ENCODE measurements at places on chromosomes 5 and 9.

- peak; percentile 73 for DNase-seq
Measured at GRCh38 chr9:33415501-33416038, 13.2 kb upstream of the AQP7 start.

DNA sequence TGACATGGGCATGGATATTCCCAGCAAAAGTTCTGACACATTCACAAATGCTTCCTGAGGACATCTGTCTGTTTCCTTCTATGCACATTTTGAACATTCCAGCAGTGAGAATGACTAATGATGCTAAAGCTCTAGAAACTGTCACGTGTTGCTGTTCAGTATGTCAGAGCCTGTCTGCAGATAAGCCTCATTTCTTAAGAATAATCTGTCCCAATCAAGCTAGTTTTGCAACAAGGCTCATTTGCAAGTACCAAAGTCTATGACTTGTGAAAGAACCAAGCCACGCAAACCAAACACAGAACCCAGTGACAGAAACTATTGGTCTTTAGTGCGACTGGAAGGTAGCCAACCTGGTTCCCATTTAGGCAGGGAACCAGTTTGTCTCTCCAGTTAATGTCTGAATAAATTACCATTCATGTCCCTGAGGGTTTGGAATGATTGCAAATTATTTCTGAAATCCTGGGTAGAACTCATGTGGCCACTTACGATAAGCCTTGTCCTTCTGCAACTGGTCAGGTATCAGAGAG is 178.5 kb downstream of the C9orf152 start:
- DNase-seq = peak; percentile 96

DNA sequence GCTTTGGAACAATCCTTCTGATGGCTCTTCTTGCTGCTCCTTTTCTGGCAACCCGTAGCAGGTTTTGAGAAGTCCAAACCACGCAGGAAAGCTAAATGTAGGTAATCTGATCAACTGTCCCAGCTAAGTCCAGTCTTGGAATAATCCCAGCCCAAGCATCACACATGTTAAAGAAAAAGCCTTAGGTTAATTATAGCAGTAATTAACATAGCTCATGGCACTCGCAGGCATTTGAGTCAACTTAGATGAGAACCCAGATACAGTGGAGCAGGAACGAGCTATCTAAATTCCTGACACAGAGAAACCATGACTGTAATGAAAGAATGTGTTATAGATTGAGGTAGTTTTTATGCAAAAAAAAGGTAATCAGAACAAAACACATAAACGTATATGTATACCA is 844.8 kb downstream of the CDH9 start:
- no peak for DNase-seq

DNA sequence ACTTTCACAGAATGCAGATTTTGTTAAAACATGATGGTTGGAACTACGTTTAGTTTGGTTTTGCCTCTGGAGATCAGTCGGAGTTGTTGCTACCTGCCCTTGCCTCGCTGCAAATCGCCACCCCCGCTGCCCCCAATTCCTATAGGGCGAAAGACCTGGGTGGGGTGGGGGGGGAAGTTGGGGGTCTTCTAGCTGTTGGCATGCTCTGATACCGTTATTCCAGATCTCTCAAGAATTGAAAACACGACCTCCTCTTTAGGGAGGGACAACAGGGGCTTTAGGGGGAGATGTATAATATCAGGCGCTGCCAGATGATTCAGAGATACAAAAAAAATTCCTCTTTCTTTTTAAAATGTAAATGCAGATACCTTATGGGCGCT is 36.4 kb upstream of the NFIB start:
- no peak for DNase-seq

DNA sequence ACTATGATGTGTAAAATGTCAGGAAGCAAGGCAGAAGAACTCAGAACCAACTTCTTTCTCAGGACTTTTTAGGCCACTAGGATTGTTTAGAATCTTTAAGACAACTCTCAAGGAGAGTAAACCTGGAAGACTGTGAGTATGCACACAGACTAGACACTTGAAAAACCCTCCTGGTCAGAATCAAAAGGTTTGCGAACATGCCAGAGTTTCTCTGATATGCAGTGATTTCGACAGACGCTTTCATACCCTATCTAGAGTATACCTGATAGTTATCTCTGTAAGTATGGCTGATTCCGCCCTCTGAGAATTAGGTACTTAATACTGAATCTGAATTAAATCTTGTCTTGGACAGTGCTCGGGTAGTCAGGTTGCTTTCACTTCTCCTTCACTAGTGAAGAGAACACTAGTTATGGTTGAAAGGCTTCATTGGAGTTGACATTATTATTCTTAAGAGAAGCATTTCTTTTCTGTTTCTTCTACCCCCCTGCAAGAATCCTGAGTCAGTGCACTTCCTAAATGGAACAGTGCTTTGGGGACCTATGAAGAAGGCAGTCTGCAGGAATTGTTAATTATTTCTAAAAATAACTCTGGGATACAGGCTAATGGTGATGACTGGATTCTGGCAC is 158.1 kb downstream of the HACD4 start:
- no peak for DNase-seq

- DNase-seq = no peak
Measured at GRCh38 chr9:78783743-78784142, 486.8 kb downstream of the PSAT1 start.

DNA sequence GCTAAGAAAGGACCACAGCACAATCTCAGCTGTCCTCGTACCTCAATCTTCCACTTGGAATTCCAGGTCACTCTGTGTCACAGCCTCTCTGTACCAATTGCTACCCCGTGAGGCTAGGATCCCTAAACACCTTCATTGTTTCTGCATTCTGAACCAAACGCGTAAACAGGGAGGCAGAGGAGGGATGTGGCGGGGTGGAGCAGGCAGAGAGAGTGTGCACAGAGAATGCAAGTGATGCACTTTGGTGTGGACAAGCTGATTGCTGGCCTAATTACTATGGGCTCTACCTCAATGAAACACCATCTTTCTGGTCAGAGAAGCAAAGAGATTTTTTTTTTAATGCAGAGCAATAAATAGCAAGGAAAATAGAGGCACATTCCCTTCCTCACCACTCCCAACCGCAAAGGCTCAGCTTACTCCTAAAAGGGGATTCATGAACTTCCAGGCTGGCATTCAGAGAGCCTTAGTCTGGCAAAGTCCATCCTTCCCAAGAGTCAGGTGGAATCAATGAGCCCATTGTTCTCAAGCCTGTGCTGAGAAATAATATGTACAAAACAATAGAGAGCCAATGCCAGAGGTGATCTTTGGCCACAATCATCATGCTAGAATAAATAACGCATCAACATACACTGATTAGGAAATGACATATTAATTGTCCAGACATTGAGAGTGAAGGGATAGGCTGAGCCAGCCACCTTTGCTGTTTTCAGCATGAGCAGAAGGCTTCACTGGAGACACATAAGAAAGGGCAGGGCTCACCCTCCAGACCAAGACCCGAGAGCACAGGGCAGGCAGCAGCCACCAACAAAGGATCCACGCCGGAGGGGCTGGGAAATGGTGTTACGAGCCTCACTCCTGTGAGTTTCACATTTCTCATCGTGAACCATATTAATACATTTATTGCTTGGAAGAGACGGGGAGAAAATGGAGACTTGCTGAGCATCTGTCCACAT is 278.8 kb downstream of the ENC1 start:
- no peak for DNase-seq

- no peak for DNase-seq
Measured at GRCh38 chr9:122723690-122724089, at the start of gene OR1L4. OR1L4 (plus strand) TSS chr9:122723990; CDS start chr9:122723990, 0 bp downstream.

DNA sequence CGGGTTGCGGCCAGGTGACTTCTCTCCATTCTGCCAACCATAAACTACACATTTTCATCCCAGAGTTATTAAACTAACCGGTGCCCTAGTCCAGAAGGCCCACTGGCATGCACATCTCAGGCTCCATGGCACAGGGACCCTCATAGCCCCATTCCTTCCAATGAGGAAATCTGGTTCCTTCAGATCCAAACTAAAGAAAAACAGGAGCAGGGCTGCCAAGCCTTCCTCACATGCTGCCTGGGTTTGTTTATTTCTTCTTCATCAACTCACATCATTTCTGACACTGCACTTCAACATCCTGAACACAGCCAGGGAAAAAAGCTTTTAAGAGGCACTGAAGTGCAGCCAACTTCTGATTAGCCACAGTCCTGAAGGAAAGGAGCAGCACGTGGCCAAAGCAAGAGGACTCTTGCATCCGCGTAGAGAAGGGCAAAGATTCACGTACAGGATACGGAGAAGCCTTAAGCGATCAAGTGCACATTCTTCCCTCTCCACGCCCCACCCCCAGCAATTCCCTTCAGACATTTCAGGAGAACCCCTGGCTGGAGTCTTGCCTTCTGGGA is 22.5 kb downstream of the LHFPL2 start:
- DNase-seq = no peak

GRCh38 chr5:35683466-35683865 is 65.8 kb downstream of the SPEF2 start:
- DNase-seq = no peak

DNA sequence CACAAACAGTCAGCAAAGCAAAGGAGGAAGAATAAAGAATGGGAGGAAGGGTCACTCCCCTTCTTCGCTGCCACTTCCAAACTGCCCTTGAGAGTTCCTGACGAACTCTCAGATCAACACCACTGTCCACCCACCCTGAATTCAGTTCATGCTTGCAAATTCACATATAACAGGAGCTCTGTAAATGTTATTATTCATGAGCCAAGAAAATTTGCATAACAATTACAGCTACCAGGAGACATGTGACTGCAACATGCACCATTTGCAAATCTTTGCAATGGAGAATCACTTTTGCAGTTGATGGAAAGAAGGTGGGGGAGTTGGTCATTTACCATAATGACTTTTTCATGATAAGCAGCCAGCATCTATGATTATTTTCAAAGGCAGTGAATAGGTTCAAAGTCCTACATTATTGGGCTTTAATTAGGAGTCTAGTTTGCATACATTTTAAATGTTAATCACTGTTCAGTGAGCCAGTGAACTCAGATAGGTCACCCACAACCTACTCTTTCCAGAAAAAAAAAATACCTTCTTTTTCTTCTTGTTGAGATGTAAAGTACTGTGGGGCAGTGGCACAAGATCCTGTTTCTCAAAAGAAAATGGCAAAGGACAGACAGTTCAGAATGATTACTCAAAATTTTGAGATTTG is 149.7 kb downstream of the CAAP1 start:
- no peak for DNase-seq
